ENCODE measurements at places on chromosomes 1 and 21. TPM values are rescaled to one million over a fixed set of nuclear protein-coding genes. Genes with fewer than 3 reads are reported as not detected.

DNA sequence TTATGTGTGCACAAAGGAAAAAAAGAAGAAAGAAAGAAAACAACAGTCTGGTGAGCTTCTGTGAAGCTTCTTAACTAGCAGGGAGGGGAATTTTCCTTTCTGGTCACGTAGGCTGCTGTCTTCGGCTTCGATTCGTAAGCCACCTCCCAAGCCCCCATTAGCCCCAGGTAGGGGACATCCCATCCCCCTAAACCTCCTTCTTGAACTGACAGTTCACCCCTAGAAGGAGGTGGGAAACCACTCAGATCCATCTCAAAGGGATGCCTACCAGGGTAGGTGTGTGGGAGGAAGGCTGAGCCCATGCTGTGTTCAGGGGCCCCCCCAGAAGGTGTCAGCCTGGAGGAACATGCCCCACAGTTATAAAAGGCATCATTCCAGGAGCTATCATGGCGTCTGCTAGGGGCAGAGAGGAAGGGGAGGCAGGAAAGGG lies 25.8 kb downstream of the CD247 start:
- no peak for DNase-seq

GRCh38 chr1:236280438-236281197 lies 1.1 kb downstream of the ERO1B start:
- DNase-seq, result peak; percentile 7

- no peak for DNase-seq
These were observed 1.4 kb downstream of the LCE1F start for GRCh38 chr1:152776361-152776760.

GRCh38 chr1:200379432-200379757 lies 30.4 kb downstream of the ZNF281 start:
- no peak for DNase-seq

- DNase-seq, result no peak
These were observed 62.8 kb downstream of the RHOU start for GRCh38 chr1:228798035-228798434.

GRCh38 chr1:160748181-160748877 lies 9.3 kb downstream of the SLAMF7 start:
- no peak for DNase-seq

The SERINC2 gene
- polyA plus RNA-seq, result 38.4 TPM

The ERO1B gene
- polyA plus RNA-seq, result 13.8 TPM
